ENCODE measurements at places on chromosomes 6 and 20.

GRCh38 chr6:89387516-89388201 is 24.4 kb downstream of the RRAGD start:
- no peak for DNase-seq

GRCh38 chr6:134774201-134774638 is 175.7 kb downstream of the ALDH8A1 start:
- no peak for DNase-seq

DNA sequence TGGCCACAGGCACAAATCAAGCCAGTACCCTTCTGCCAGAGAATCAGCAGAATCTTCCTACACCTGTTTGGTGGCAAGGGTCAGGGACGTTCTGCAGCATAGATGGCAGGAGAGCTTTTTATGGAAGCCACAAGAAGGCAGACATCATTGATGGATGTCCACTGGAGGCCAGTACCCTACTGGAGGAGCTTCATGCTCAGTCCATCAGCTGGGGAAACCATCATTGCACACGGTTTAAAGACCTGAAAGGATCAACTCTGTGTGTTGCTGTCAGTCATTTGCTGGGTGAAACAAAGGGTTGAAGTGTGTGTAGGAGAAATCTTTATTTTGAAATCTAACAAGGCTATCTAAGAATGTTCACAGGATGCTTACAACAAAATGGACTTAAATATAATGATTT is 158.9 kb upstream of the SASH1 start:
- DNase-seq, result no peak

- DNase-seq, result no peak
Measured at GRCh38 chr20:57666106-57666833, 43.5 kb downstream of the PMEPA1 start.

GRCh38 chr20:10921491-10922010 is 247.8 kb upstream of the JAG1 start:
- no peak for DNase-seq

- DNase-seq, result no peak
Measured at GRCh38 chr20:21326700-21327099, 23.6 kb downstream of the XRN2 start.

DNA sequence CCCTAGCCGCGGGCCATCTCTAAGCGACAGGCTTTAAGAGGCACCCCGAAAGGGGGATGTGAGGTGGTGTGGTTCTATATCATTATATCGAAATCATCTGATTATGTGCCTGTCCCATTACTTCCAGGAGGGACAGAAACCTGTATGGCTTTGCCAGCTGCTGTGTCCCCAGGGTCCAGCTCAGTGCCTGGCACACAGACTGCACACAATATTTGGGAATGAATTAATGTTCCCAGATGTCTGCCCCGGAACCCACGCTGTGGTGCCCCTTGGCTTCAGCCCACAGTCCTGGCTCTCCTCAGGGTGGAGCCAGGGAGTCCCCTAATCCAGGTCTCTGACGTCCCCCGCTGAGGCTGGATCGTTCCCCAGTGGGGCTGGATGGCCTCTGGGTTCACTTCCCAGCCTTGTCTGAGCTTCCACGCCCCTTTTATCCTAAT is 8.9 kb upstream of the AHCY start:
- DNase-seq, result no peak

- DNase-seq, result no peak
Measured at GRCh38 chr20:56368351-56369134, 9.8 kb downstream of the FAM210B start.

Measured in stimulated activated CD8-positive, alpha-beta memory T cell treated with anti-CD3 and anti-CD28 coated beads, Interleukin-4, amount 100 ng/mL, for 1 hour (primary cell).